ENCODE measurements at places on chromosomes 1 and 21. TPM values are rescaled to one million over a fixed set of nuclear protein-coding genes. Genes with fewer than 3 reads are reported as not detected.

GRCh38 chr1:203041351-203041932, 15.2 kb downstream of the PPFIA4 start:
- peaks cover 12% of the 10 kb centered on the region for H3K27me3 ChIP-seq
- H3K36me3 ChIP-seq, result peaks cover 32% of the 10 kb centered on the region
- no peak overlapping the region for H3K27ac ChIP-seq
- no peak for DNase-seq
- H3K4me1 ChIP-seq, result peaks cover 64% of the 10 kb centered on the region
- H3K4me3 ChIP-seq, result no peak overlapping the region

DNA sequence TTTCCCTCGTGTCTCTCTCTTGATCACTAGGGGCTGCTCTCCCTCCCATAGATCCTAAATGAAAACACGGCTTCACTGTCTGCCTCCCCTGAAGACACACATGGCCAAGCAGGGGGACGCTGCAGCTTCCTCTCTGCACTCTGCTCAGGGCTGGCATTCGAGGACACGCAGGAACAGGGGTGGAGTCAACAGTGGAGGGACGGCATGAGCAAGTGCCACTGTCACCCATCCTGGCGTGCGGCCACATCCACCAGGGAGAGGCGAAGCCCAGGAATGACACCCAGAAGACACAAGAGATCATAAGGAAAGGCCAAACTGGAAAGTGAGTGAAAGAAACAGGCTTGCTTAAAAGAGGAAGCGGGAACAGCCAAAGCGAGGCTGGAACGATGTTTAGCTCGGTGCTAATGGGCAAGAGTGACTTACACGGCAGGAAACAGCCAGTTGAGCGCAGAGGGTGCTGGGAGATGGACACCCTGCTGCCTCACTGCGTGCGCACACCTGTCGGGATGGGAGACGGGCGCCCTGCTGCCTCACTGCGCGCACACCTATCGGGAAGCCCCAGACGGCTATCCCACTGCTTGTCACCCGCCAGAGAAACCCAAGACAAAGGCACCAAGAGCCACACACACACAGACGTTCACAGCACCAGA, 13.6 kb upstream of the C1QTNF12 start:
- peaks cover 77% of the 10 kb centered on the region for H3K36me3 ChIP-seq
- DNase-seq, result no peak
- H3K4me3 ChIP-seq, result no peak overlapping the region
- no peaks in the 10 kb centered on the region for H3K27me3 ChIP-seq
- no peaks in the 10 kb centered on the region for H3K4me1 ChIP-seq

DNA sequence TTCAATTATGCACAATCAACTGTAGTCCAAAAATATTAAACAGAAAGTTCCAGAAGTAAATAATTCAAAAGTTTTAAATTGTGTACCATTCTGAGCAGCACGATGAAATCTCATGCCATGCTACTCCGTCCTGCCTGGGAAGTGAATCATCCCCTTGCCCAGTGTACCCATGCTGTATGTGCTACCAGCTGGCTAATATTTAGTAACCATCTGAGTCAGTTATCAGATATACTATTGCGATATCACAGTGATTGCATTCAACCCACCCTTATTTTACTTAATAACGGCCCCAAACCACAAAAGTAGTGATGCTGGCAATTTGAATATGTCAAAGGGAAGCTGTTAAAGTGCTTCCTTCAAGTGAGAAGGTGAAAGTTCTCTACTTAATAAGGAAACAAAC, 56.2 kb downstream of the EVI5 start:
- H3K27ac ChIP-seq, result no peak overlapping the region
- H3K27me3 ChIP-seq, result no peaks in the 10 kb centered on the region
- H3K4me1 ChIP-seq, result no peaks in the 10 kb centered on the region

DNA sequence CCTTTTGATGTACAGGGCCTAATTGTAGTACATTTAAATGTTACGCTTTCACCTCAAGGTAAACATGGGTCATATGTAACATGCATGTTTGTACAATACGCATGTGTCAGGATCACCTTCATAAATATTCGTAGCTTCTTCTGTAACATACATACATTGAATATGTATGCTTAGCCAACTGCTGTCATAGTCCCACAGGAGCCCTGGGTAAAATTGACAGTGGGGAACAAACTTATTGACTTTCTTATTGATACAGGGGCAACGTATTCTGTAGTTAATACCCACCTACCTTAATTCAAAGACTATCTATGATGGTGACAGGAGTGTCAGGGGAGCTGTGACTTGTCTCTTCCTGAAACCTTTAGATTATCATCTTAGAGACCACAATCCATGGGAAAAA, 3.7 kb upstream of the REN start:
- H3K4me1 ChIP-seq, result no peaks in the 10 kb centered on the region
- no peak overlapping the region for H3K27ac ChIP-seq
- H3K36me3 ChIP-seq, result no peaks in the 10 kb centered on the region
- H3K27me3 ChIP-seq, result peaks cover 4% of the 10 kb centered on the region

DNA sequence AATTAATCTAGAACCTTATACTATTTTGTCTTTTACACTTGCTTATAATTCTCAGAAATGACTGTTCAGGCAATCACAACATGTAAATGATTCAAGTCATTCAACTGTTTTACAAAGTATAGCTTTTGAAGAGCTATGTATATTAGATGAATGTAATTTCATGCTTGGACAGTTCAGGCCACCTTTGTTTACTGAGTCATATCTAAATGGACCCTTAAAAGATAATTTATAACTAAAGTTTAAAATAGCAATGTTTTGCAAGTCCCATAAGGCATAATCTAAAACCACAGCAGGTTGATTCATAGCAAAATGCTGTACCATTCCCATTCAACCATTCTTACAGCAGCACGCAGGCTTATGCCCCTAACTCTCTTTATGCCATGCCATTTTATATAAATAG, 64.8 kb downstream of the PIK3R3 start:
- H3K27me3 ChIP-seq, result no peaks in the 10 kb centered on the region
- no peak for DNase-seq

- no peak overlapping the region for H3K27ac ChIP-seq
- H3K4me1 ChIP-seq, result no peaks in the 10 kb centered on the region
- H3K4me3 ChIP-seq, result no peak overlapping the region
- H3K27me3 ChIP-seq, result no peaks in the 10 kb centered on the region
These were observed 367.7 kb upstream of the NEGR1 start for GRCh38 chr1:72649991-72650390.

- H3K27me3 ChIP-seq, result no peaks in the 10 kb centered on the region
- no peak for DNase-seq
- no peak overlapping the region for H3K4me3 ChIP-seq
- no peaks in the 10 kb centered on the region for H3K4me1 ChIP-seq
These were observed 164.9 kb downstream of the PTBP2 start for GRCh38 chr1:96886474-96886873.

- no peak for DNase-seq
- no peak overlapping the region for H3K4me3 ChIP-seq
- H3K36me3 ChIP-seq, result no peaks in the 10 kb centered on the region
- no peaks in the 10 kb centered on the region for H3K4me1 ChIP-seq
These were observed 399 bp upstream of the PTPRC start for GRCh38 chr1:198638441-198638840.

DNA sequence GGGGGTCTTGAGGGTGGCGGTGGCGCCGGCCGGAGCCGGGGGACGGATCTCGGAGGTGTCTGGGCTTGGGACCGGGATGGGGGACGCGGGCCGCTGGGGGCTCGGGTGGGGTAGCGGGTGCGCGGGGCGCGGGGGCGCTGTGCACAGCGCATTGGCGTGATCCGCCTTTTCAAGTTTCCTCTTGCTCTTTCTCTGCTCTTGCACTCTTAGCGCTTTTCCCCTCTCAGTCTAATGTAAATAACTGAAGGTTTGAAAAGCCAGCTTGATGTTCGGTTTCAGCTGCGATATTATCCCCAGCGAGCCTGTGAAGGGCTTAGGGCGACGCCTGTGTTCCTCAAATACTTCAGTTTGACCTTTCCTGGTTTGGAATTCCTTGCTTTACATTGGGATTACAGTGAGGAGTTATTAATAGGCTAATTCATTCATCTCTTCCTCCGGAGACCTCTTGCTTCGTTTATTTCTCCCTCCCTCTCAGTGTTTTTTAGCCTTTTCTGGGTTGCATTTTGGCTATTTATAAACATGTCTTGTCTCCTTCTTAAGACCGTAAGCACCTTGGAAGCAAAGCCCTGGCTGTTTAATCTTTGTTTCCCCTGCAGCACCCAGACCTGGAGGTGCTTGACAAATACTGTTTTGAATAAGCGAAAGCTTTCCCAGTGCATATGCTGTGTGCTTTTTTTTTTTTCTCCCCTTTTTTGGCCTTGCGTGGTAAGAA, 693 bp downstream of the RAB4A start:
- no peaks in the 10 kb centered on the region for H3K27me3 ChIP-seq
- peak; percentile 63 for DNase-seq
- H3K36me3 ChIP-seq, result no peaks in the 10 kb centered on the region
- H3K27ac ChIP-seq, result peak overlapping the region; percentile 65
- peak overlapping the region; percentile 63 for H3K4me3 ChIP-seq

GRCh38 chr1:72846476-72847278, 564.3 kb upstream of the NEGR1 start:
- H3K4me1 ChIP-seq, result no peaks in the 10 kb centered on the region
- H3K4me3 ChIP-seq, result no peak overlapping the region
- no peaks in the 10 kb centered on the region for H3K36me3 ChIP-seq
- no peak overlapping the region for H3K27ac ChIP-seq

- no peak overlapping the region for H3K4me3 ChIP-seq
- H3K27me3 ChIP-seq, result no peaks in the 10 kb centered on the region
- no peaks in the 10 kb centered on the region for H3K36me3 ChIP-seq
- DNase-seq, result peak; percentile 81
These were observed 8.8 kb upstream of the BTG2 start for GRCh38 chr1:203296460-203297073.

DNA sequence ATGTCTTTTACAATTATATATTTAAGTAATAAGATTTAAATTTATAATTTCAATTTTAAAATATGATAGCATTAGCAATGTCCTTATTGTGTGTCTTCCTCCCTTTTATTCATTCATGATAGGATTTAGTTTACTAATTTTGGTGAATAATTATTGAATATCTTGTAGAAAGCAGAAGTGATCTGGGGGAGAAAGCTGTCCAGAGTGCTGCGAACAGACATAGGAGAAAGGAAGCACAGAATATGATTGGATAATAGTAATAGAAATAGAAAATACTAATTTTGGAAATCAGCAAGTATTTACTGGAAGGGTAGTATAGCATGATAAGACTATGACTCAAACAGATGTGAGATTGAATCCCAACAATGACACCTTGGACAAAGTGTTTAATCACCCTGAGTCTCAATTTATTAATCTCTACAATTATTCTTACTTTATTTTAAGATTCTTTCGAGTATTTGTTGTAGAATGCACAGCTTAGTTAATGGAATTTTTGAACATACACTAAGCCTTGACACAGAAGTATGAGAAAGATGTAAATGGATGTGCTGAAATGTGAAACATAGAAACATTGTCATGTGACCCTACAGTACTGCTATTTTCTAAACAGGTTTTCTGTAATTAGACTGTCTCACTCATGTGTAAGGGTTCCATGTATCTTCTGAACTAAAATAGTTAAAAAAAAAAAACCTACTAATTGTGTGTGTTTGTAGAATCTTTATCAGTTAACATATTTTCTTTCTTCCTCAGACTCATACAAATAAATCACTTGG, 7.9 kb downstream of the SH3GLB1 start:
- H3K36me3 ChIP-seq, result peaks cover 2% of the 10 kb centered on the region
- H3K27me3 ChIP-seq, result no peaks in the 10 kb centered on the region
- H3K4me1 ChIP-seq, result peaks cover 3% of the 10 kb centered on the region
- DNase-seq, result no peak
- no peak overlapping the region for H3K4me3 ChIP-seq

DNA sequence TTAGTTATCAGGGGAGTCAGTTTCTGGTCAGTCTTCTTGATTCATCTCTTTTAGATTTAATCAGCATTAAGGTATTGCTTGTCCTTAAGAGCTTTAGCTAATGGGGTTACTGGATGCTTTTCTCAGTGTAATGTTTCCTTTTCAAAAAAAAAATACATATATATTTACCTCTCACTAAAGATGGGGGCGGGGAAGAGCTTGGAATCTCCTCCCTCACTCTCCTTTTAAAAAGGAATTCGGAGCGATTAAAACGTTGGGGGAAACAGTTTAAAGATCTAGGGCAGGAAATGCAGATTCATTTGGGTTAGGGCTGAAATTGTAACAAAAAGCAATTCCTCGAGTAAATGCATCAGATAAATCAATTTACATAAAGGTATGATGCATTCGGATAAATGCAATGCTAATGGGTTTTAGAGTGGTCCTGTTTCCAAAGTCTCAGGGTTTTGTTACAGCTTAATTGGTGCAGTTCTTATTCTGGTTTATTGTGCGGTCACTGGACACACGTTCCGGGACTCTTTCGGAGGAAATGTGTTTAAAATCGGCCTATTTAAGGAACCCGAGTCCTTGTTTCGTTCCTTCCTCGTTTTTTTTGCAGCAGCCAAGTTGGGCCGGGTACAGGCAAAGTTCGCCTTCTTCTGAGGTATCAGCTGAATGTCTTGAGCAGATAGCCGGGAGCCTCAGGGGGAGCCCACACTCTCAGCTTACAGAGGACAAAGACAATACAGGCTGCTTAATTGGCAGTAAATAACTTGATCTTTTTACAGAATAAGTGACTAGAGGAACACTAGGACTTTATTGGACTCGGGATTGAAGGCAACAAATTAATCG, 1.6 kb downstream of the LMO4 start:
- peak overlapping the region; percentile 98 for H3K27ac ChIP-seq
- DNase-seq, result peak; percentile 62

GRCh38 chr1:205354259-205355074, 2.3 kb downstream of the KLHDC8A start:
- DNase-seq, result peak; percentile 80
- H3K27me3 ChIP-seq, result no peaks in the 10 kb centered on the region
- no peak overlapping the region for H3K27ac ChIP-seq
- H3K4me3 ChIP-seq, result no peak overlapping the region

- H3K4me1 ChIP-seq, result no peaks in the 10 kb centered on the region
- H3K4me3 ChIP-seq, result no peak overlapping the region
- peak; percentile 50 for DNase-seq
- no peaks in the 10 kb centered on the region for H3K36me3 ChIP-seq
These were observed 92.1 kb upstream of the ADAMTS5 start for GRCh38 chr21:27058673-27059605.

Gene IL19
- not detected for total RNA-seq

Gene RFX5
- total RNA-seq, result 28.1 TPM

Gene ADAMTS5
- 13.0 TPM for total RNA-seq

Gene TTC34
- total RNA-seq, result 0.22 TPM

Gene SPRR2D
- not detected for total RNA-seq

Gene DUSP12
- 32.3 TPM for total RNA-seq

Gene RNF2
- 30.4 TPM for total RNA-seq

Gene SH2D2A
- 0.71 TPM for total RNA-seq

All from muscle of leg (tissue), 16 donors.